MV-4-11 (cell line): ENCODE measurements at places on chromosomes 1 and 21.

DNA sequence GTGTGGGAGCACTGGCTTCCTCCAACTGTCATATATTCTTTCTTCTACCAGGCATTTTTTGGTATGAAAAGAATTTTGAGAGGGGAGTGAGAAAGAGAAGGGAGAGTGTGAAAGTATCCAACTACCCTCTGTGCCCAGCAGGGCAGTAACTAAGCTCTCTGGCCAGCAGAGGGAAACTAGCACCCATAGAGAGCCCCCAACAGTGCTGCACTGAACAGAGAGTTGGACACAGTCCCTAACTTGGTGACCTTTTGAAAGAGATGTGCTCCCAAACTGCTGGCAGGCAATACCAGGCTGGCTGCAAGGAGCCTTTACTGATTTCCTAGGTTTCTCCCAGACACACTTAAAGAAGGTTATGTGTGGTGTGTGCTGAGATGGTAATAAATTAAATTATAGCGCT is 118.8 kb upstream of the PBX1 start:
- no peak for DNase-seq

DNA sequence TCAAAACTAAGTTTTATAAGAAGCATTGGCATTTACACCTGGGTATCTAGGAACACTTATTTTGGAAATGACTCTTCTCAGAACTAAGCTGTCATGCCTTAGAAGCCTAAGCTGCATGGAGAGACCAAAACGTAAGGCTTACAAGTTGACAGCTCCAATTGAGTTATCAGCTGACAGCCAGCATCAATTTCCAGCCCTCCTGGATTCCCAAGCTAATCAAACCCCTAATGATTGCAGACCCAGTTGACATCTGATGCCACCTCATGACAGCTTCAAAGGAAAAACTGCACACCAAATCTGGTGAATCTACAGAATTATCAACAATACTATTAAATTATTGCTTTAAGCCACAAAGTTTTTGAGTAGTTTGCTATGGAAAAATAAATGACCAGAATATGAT is 187.6 kb upstream of the PRMT6 start:
- no peak for DNase-seq

GRCh38 chr1:87150143-87150542 is 178.5 kb upstream of the LMO4 start:
- DNase-seq: no peak

GRCh38 chr1:13507075-13507474 is 6.7 kb downstream of the LRRC38 start:
- no peak for DNase-seq

GRCh38 chr21:44836349-44836665 is 18.4 kb upstream of the SUMO3 start:
- no peak for DNase-seq

DNA sequence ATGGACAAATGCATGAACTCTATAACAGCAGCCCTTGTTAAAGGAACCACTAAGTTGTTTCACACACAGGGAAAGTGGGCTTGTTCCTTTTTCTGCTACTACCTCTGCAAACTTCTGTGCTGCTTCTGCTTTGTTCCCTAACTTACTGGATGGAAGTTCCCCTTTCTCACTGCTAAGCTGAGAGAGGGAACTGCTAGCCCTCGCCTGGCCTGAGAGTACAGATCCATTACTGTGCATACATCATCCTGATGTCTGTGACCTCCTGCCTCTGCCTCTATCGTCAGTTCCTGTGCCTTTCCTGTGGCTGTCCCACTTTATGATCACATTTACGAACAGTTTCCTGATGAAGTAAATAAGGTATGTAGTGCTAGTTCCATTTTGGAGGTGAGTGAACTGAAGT is 3.5 kb downstream of the GNAT2 start:
- DNase-seq: peak; percentile 99

DNA sequence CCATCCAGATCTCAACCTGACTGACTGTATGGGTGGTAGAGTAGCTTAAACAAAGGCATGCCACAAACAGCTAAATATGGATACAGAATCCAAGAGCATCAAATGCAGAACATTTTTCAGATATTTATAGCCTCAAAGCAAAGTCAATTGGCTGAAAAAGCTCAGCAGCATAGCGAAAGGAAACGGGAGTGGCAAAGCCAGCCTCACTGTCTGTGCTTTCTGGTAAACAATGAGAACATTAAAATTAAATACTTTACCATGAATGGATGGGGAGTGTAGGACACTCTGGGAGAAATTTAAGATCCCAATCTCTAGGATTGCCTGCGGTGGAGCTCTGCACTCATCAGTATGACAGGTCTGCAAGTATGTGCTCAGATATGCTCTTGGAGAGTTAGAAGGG is 4.4 kb downstream of the RASAL2 start:
- no peak for DNase-seq

GRCh38 chr1:198628067-198628455 is 10.8 kb upstream of the PTPRC start:
- no peak for DNase-seq

DNA sequence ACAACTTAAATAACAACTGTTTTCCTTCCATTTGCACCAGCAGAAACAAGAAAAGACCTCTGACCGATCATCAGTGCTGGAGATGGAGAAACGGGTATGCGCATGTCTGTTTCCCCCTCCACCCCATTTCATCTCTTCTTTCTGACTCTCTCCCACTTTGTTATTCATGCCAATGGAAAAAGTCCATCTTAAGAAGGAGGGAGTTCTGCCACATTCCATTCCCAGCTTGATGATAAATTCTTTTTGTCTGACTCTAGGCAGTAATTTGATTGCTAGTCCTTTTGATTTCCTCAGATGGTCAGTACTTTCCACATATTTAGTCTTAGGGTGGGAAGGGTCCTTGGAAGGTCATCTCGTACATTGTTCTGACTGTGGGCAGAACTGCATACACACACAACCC is 142.5 kb downstream of the SYT2 start:
- no peak for DNase-seq

GRCh38 chr1:72524021-72524420 is 241.7 kb upstream of the NEGR1 start:
- no peak for DNase-seq

DNA sequence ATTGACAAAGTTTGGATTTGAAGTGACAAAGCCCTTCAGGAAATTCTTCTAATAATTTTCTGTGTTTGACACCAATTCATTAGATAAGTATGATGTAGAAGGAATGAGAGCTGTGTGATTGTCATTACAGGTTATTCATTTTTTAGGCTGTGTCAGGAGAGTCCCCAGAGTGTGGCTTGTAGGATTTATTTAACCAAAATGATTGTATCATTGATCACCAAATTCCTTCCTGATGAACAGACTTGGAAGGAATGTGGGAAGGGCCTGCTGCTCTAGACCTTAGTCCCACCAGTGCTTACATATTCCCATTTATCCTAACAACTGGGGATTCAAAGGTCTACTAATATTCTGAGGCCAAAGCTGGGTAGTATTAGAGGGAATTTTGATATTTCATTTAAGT is 383.3 kb upstream of the KAZN start:
- DNase-seq: no peak

- DNase-seq: no peak
These were observed 1.8 kb upstream of the TFF2 start for GRCh38 chr21:42352441-42353095.

DNA sequence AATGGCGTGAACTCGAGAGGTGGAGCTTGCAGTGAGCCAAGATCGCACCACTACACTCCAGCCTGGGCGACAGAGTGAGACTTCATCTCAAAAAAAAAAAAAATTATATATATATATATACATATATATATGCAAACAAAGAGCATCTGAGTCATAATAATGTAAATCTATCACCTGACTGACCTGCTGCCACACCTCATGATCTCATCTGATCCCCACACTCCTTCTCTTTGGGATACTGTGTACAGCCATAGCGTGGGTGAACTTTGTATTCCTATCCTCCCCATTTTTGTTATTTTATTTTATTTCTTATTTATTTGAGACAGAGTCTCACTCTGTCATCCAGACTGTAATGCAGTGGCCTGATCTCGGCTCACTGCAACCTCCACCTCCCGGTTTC is 2.6 kb upstream of the HDAC1 start:
- DNase-seq: no peak

GRCh38 chr1:45314266-45314665 is 12.4 kb upstream of the HPDL start:
- no peak for DNase-seq

GRCh38 chr1:160519642-160520435 is 3.2 kb downstream of the SLAMF6 start:
- no peak for DNase-seq

GRCh38 chr1:25100151-25100833 is 132.0 kb downstream of the SYF2 start:
- no peak for DNase-seq

DNA sequence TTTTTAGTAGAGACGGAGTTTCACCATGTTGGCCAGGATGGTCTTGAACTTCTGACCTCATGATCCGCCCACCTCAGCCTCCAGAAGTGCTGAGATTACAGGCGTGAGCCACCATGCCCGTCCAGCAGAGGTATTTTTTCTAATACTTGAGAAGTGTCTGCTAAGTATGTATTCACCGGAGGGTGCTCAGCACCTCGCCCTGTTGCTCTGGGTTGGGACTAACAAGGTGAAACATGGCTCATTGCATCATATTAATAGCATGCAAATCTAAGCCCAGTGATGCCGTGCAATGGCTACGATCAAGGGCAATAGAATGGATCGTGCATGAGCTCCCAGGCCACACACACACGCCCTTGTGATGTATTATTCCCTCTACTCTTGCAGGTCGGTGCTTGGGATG is 68.7 kb downstream of the PDE9A start:
- DNase-seq: no peak

DNA sequence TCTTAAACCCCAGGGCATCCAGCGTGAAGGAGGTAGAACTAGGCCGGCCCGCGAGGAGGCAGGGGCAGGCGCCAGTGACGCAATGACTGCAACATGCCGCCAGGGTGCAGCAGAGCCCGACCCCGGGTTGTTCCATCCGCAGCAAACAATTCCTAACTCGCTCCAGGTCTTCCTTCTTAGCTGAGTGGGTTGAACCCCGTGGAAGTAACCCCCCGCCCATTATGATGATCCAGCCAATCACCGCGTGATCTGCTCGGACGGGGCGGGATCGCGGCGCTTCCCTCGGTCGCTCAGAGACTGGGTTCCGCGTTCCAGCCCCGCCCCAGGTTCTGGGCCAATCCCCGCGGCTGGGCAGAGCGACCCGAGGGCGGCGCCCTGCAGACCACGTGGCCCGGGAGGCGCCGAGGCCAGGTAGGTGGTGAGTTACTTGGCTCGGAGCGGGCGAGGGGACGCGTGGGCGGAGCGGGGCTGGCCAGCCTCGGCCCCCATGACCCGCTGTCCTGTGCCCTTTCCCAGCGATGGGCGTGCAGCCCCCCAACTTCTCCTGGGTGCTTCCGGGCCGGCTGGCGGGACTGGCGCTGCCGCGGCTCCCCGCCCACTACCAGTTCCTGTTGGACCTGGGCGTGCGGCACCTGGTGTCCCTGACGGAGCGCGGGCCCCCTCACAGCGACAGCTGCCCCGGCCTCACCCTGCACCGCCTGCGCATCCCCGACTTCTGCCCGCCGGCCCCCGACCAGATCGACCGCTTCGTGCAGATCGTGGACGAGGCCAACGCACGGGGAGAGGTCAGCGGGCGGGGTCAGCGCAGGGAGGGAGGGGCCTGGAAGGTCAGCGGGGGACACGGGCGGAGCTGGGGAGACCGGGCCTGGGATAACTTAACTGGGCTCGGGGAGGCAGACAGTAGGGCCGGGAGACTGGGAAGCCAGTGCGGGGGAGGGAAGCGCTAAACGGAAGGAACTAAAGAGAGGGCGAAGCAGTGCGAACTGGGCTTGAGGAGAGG is at the start of gene DUSP23:
TSS of gene DUSP23 (plus strand) at position 380 of the 1,000 bp plus-strand sequence. CDS start at position 519, 139 bp downstream.
- DNase-seq: peak; percentile 97

DNA sequence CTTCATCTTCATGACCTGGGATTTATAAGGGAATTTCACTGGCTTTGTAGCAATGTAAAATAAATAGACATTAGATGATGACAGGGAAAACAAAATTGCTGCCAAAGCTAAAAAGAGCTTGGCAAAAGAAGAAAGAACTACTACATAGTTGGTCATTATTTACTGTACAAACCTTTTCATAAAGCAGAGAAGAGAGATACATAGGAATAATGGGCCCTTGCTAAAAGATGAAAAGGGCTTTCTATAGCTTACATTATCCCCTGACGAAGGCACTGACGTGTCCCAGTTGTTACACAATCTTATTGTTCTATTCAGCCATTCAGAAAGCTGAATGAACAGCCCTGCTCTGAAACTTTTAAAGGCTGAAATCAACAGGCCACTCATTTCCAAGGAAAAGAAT is 57.1 kb downstream of the ZC3H11B start:
- no peak for DNase-seq

DNA sequence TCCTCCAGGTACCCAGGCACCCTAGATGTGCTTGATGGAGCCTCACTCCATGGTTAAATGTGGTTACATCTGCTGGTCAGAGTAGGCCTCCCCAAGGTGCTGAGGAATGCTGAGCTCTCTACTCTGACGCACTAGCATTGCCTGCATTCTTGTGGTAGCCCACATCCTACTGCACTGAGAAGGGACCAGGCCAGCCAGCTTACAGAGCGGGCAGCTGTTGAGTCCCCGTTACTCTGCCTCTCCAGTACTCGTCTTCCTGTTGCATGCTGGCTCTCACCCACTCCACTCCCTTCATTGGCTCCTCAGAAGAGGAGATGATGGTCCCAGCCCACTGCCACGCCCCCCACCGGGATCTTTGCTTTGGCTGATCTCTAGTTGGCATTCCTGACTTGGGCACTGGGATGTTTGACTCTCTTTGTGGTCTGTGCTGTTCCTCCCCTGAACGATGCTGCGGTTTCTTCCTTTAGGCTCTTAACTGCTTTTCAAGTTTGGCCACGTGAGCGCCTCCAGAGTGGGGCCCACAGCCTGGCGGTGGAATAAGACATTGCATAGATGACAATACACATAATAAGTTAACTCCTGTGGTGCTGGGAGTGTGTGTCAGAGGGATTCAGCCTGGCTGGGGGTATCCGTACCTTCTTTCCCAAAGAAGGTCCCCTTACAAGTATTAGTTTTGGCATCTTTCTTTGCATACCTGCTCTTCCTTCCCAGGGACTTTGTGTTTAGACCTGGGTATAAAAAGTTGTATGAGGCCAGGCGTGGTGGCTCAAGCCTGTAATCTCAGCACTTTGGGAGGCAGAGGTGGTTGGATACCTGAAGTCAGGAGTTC is 18.6 kb downstream of the AZIN2 start:
- peak; percentile 100 for DNase-seq

GRCh38 chr21:30349572-30349971 is 1.2 kb upstream of the KRTAP23-1 start:
- DNase-seq: no peak

DNA sequence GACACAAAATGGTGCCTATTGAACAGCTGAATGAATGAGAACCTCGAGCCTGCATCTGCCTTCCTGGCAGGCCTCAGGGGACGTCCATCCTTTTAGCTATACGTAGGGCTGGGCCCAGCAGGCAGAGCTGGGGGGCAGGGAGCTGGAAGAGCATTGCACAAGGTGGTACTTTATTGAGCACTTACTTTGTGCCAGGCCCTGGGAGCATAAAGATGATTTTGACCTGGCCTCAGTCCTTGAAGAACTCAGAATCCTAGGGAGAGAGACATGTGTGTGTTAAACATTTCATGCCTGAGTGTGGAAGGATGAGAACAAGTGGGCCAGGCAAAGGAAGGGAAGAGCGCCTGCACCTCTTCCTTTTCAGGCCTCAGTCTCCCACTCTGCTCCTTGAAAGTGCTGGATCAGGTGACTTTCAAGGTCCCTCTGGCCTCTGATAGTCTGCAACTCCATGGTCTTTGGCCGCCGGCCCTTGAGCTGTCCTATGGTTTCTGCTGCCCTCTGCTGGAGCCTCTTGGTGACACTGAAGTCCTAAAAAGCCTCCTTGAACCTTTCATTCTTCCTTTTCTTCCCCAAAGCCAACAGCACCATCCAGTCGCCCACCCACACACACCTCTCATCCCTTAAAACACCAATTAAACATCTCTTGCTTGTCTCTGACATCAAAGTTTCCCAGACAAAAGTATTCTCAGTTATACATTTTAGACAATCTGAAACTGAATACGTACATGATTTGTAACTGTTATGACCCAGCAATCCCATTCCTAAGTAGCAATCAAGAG is 3.5 kb upstream of the PEAR1 start:
- peak; percentile 58 for DNase-seq
